ENCODE measurements at places on chromosomes 1 and 21.

- no peak for DNase-seq
Measured at GRCh38 chr1:1177452-1178206, 3.9 kb downstream of the TTLL10 start.

GRCh38 chr21:31530897-31531705 lies 128.4 kb upstream of the SOD1 start:
- no peak for DNase-seq

DNA sequence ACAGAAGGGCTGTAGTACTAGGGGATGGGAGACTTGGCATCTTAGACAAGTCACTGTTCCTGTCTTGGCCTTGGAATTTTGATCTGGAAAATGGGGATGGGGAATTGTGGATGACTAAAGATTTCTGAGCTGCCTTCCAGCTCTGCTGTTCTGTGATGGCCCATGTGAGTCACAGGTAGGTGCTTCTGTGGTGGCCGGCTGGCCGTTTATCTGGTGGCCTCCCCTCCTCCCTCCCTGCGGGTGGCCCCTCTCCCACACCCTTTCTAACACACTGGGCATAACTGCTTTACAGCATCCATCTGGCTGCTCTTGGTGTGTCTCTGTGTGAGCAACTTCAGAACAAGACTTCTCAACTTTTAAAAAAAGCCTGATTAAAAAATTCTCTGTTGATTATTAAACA lies 35.9 kb downstream of the KCNA2 start:
- no peak for DNase-seq

- no peak for DNase-seq
Measured at GRCh38 chr1:237931581-237931980, 40.9 kb upstream of the ZP4 start.

DNA sequence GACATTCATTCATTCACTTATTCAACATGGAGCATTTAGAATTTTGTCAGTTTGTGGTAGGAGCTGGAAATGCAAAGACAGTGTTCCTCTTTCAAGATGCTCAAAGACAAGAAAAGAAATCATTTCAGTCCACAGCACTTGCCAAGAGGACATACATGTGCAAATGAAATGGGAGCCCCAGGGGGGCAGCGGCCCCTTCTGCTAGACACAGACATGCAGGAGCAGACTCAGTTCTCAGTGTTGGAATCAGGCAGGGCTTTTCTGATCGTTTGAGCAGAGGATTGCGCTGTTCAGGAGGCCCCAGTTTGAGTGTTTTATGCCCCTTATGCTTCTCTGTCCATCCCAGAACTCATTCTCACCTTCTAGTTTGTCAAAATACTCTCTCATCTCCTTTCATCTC lies 35.6 kb upstream of the VASH2 start:
- no peak for DNase-seq

- no peak for DNase-seq
Measured at GRCh38 chr1:175894581-175894980, 151.2 kb upstream of the TNR start.

DNA sequence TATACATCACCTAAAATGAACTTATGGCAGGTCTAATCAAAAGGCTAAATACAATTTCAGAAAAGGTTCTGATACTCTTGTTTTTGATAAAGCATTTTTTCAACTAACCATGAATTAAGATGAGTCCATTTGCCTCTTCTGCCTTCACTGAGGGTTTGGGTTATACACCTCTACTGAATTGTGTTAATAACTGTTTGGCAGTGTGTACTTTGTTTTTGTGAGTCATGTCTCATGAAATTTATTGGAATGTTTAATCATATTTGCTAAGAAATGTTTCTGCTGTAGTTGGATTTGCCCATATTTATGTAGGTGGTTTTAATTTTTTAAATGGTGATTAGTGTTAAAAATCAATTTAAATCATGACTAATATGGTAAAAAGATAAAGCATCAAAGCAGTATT lies 190.5 kb downstream of the HS2ST1 start:
- DNase-seq = no peak

DNA sequence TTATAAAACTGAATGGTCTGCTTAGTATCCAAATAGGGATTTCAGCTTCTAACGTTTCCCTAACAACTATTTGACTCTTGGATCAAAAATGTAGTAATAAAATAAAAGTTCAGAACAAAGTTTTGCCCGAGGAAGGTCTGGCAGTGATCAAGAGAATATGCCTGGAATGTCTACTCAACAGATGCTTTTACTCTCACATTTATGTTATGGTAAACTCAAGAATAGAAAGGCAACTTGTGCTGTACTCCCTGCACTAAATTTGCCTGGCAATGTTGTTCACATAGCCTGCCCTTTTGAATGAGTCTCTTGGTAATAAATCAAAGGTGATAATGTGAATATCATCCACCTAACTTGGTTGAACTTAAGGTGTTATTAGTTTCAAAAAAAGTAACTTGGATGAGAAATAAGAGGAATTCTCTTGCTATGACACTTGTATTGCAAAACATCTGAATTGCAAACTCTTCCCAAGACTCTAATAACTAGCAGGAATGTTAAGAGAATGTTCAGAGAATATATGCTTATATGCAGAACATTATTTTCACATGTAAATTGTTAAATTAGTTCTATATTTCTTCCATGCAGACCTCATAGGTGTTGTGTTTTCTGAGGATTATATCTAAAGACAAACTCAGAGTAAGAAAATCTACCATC lies 215.8 kb downstream of the COL24A1 start:
- no peak for DNase-seq

GRCh38 chr1:83559129-83559840 lies 439.6 kb downstream of the TTLL7 start:
- no peak for DNase-seq

- no peak for DNase-seq
Measured at GRCh38 chr21:22056904-22057303, 1058.7 kb downstream of the NCAM2 start.

DNA sequence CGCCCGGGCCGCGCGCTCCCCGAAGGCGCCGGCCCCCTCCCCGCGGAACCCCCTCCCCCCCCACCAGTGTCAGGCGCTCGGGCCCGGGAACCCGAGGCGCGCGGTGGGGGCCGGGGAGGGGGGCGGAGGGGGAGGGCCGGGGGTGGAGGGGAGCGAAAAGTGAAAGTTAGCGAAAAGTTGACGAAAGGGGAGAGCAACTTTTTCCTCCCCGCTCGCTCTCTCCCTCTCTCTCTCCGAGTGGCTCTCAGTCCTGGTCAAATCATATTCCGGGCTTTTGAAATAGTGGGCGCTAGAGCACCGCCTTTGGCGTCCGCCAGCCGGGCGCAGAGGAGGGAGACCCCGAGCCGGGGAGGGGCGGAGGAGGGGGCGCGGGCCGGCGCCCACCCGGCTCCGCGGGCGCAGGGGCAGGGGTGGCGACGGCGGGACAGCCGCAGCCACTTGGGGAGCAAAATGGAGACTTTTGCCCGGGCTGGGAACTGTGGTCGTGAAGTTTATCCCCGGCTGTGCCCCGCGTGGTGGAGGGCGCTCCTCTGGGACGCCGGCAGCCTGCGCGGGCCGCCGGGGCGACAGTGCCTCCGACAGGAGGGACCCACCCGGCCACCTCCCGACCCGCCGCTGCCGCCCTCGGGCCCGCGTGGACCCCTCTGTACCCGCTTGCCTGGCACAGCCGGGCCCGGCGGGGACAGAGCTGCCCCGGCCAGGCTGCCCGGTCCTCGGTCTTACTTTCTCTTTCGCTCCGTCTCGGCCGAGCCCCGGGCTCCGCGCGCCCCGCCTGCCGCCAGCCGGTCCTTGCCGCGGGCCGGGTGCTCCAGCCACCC lies 697 bp downstream of the PRDM16 start:
- DNase-seq = no peak

DNA sequence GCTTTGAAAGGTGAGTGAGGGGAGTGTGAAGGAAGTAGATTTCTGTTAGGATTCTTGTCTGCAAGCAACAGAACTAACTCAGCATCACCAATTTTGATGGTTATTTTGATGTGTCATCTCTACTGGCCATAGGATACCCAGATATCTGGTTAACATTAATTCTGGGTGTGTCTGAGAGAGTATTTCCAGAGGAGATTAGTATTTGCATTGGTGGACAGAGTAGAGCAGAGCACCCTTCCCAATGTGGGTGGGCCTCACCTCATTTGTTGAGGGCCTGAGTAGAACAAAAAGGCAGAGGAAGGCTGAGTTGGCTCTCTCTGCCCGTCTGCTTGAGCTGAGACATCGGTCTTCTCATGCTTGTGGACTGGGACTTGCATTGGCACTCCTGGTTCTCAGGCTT lies 121.8 kb upstream of the POU3F1 start:
- DNase-seq = no peak

GRCh38 chr1:183575606-183576005 lies 14.7 kb downstream of the NCF2 start:
- DNase-seq = no peak

DNA sequence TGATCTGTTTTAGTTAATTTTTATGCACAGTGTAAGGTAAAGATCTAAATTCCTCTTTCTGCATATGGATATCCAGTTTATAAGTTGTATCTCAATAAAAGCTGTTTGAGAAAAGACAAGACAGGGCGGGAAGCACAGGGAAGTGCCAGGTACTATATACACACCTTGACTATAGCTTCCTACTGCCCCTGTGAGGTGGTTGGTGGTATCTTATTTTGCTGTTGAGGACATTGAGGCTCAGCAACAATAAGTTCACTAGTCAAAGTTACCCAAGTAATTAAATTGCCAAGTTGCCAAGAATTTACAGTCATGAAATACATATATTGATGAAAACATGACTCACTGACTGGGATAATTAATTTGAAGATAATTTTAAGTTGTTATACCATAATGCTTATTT lies 109.1 kb downstream of the CD247 start:
- DNase-seq = no peak

DNA sequence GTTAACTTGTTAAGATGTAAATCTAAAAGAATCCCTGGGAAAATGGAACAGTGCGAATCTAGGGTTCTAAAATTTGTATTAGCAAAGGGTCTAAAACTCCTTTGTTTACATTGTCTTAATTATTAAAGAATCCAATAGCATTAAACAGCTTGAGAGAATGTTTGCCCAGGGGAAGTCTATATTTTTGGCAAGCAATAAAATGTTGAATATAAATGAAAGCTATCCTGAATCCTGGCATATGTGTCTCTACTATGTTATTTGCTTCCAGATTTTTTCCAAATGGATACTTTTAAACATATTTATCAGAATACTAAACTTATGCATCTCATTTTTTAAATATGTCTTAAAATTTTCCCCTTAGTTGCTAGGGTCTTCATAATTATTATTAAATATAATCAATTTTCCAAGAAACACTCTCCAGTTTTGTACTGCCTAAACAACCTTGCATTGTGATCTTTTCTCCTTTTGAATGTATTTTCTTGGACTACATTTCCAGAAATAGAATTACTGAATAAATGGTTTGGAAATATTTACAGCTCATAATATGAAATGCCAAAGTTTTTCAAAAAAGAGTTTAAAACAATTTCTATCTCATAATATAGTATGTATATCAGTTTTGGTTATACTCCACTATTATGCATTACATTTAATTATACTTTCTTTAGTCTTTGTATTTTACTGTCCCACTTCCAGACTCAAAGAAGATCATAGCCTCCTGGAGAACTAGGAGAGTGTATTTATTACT lies 304.8 kb downstream of the USP25 start:
- DNase-seq = no peak

- DNase-seq = no peak
Measured at GRCh38 chr21:37446552-37446951, 80.0 kb downstream of the DYRK1A start.

- no peak for DNase-seq
Measured at GRCh38 chr1:109567877-109568672, 19.7 kb downstream of the GNAI3 start.

DNA sequence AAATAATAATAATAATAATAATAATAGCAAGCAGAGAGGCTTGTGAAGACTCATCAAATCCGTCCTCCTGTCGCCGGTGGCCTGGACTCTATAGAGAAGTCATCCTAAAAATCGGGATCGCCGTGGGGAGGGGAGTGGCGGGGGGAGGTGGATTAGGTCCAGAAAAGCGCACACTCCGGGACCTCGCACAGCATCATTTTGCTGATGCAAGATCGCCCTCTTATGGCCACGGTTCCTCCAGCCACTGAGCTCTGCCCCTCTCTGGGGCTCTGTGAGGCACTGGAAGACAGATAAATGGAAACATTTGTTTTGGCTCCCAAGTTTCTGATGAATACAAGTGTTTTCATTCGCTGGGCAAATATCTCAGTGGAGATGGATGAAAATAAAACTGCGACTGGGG lies 612.0 kb downstream of the MATN1 start:
- DNase-seq = no peak

GRCh38 chr21:42630626-42631025 lies 22.8 kb upstream of the PDE9A start:
- no peak for DNase-seq

GRCh38 chr1:209527372-209527771 lies 56.1 kb upstream of the CAMK1G start:
- no peak for DNase-seq

DNA sequence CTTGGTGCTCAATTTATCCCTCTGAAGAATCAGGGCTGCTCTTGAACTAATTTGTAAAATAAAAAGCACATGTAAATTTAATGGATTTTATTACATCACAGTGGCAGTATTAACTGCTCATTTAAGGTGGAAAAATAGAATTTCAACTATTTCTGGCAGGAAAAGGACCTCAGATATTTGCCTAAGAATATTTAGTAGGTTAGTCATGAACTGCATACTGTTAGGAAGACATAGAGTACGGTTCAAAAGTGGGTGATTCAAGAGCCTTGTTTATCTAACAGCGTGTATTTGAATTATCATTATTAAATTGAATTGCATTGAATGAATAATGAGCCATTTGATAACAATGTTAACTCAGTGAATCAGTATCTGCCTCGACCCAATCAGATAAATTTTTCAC lies 248.8 kb upstream of the PBX1 start:
- DNase-seq = no peak

- no peak for DNase-seq
Measured at GRCh38 chr1:220914283-220915116, 35.3 kb downstream of the HLX start.

GRCh38 chr1:67135354-67135753 lies 584 bp upstream of the C1orf141 start:
- no peak for DNase-seq

- DNase-seq = no peak
Measured at GRCh38 chr21:34846601-34847112, 177.9 kb downstream of the CLIC6 start.

GRCh38 chr1:34332996-34333395 lies 156.3 kb downstream of the C1orf94 start:
- DNase-seq = no peak

DNA sequence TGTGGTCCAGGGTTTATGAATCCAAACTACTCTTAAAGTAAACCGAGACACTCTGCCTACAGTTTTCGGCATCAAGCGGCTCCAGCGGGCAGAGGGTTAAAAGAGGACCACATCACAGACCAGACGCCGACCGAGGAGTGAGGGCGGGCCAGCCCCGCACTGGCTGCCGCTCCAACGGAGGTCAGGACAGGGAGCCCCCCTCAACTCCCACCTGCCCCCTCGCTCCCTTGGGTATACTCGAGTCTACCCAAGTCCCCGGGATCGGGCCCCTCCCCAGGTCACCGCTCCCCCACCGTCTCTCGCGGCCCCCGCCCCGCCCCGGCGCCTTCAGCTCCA lies 312 bp downstream of the ARNT start:
- DNase-seq = no peak

- DNase-seq = no peak
Measured at GRCh38 chr1:197152662-197153061, 6.2 kb upstream of the ASPM start.

Measured in effector CD8-positive, alpha-beta T cell (primary cell).